Stimulated activated CD4-positive, alpha-beta T cell treated with anti-CD3 and anti-CD28 coated beads, TNF-alpha, amount 100 ng/mL, for 24 hours (primary cell): ENCODE measurements at places on chromosomes 12 and 14.

- DNase-seq = no peak
Observed at GRCh38 chr12:93002293-93003054, 73.4 kb upstream of the EEA1 start.

GRCh38 chr12:110320550-110320949, 39.5 kb downstream of the ATP2A2 start:
- DNase-seq = no peak

DNA sequence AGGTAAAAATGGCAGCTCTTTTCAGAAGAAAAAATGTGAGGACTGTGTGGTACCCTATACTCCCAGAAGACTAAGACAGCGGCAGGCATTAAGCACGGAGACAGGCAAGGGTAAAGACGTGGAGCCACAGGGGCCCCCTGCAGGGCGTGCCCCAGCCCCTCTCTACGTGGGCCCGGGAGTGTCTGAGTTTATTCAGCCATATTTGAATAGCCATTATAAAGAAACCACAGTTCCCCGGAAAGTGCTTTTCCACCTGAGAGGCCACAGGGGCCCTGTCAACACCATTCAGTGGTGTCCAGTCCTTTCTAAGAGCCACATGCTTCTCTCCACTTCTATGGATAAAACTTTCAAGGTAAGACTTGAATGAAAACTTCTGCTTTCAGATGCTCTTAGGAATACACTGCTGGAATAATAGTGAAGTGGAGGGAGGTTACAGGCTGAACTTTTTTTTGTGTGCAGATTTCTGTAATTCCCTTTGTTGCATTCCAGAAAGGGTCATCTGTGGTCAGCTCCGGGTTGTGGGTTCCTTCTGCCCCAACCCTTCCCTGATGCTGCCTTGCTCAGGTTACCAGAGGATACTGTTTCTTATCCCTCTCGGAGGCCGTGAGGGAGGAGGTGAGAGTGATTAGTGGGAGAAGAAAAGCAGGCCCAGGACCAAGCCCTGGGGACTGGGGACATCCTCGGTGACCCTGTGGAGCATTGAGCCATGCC, 58.4 kb downstream of the SLC25A47 start:
- DNase-seq = no peak

GRCh38 chr12:47317175-47317915, 237.6 kb upstream of the AMIGO2 start:
- DNase-seq = no peak

DNA sequence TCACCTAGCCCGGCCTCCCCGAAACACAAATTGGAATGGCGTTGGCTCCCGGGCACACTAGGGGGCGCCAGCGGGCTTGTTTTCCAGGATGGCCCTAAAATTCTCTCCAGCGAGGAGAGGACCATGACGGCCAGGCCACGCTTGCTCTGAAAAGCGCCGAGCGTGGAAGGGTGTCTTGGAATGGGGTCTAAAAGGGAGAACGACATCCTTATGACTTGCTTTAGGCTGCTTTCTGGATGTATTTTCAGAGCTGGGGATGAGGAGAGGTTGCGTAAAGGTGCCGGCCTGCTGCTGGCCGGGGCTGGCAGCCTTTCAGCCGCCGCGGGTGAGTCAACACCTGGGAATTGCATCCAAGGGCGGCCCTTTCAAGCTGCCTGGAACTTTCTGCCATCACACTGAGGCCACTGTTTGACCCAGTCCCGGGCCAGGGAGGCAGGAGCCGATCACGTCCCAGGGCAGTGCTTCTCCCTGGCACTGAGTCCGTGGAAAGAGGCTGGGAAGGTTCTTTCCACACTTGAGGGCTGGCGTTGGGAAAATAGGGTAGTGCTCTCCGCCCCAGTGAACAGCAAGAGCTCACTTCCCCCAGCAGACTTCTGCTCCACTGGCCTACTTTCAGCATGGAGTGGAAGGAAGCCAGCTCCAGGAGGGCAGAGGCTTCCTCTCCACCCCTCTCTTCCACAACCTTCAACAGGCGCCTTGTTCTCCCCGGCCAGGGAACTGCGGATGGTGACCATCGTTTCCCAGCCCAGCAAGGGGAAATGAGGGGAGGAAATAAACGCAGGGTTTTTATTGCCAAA, 216.2 kb downstream of the TTC8 start:
- DNase-seq = peak; percentile 85

DNA sequence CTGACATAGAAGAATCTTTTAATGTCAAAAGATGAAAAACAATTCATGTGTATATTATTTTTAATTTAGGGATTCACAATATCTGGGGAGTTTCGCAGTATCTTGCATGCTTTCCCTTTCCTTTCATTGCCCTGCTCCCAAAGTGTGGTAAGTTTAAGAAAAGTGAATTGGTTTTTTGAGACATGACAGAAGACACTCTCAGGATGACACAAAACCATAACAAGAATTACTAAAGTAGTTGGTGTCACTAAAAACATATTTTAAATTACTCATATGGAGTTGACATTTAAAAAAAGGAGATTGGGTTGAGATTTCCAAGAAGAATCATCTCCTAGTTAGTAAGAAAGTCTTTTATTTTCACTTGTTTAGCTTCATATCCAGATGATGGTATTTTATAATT, 5.1 kb upstream of the PCNX1 start:
- no peak for DNase-seq

- no peak for DNase-seq
Observed at GRCh38 chr12:4280351-4281163, 7.0 kb downstream of the CCND2 start.

- DNase-seq = no peak
Observed at GRCh38 chr12:102513272-102513671, 32.9 kb upstream of the IGF1 start.

DNA sequence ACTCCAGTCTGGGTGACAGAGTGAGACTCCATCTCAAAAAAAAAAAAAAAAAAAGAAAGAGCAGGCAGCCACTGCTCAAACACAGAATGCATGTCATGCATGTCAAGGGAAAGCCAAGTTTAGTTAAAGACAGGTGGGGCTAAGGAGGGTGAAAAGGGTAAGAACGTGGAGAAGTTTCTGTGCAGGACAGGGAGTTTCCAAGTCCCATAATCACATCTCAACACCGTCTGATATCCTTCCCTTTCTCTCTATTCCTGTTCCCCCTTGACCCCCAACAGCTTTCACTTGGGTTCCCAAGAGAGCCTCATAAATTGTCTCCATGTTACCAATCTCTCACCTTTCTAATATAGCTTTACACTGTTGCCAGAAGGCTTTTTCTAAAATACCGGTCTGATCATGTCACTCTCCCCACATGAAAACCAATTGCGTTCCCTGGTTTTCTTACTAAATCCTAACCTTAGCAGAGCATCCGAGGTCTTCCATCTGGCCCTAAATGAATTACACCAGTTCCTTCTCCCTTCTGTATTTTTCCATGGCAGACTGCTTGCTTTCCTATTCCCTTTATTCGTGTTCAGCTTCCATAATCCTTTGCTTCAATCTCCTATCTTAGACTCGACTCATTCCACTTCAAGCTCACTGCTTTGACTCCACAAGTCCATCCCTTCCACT, 37.0 kb downstream of the LIMA1 start:
- no peak for DNase-seq

GRCh38 chr12:124685689-124686369, 118.4 kb upstream of the NCOR2 start:
- no peak for DNase-seq
